ENCODE measurements at places on chromosomes 7 and 10.

GRCh38 chr7:142709921-142710320 is 39.4 kb upstream of the PRSS1 start:
- no peak for DNase-seq

GRCh38 chr7:83872501-83872900 is 223.6 kb upstream of the SEMA3E start:
- no peak for DNase-seq

DNA sequence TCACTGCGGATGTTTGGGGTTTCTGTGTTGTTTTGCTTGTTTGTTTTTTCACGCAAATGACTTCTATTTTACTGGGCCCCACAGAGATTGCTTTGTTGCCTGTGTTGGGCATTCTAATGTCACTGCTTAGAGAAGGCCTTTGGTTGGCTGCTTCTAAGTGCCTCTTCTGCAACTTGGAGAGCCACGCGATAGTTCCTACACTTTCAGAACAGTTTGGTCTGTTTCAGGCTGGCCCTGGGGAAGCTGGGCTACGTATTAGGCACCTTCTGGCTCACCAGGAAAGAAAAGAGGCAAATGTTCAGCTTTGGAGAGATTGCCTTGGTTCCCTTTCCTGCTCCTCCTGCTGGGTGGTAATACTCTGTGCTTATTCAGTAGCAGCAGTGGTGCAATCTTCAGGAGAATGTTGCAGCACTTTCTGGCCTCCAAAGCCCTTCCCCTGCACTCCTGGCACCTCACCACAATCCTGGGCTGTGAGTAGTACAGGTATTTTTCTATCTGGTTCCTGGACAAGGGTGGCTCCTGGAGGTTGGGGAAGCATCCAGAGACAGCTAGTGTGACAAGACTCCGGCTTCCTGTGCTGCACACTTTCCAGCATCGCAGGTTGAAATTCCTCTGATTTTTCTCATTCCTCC is 1.2 kb downstream of the ANTXRL start:
- no peak for DNase-seq

DNA sequence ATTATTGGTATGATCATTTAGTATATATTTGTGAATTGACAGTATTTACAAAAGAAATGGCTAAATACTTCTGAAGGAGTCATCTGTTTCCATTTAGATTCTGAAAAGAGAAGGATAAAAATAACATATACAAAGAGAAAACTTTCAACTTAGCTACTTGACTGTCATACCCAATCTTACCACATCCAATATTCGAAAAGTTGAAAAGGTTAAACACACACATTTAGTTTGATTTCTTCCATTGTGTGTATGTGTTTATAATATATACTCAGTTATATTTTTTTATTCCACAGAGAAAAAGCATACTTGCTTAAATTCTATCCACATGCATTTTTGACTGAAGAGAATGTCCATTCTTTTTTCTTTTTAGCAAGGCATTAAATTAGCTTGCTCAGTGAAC is 470.7 kb downstream of the TFEC start:
- DNase-seq: no peak
